CD4-positive, alpha-beta T cell treated with Interleukin-6 at 100 ng/mL for 8 hours (primary cell): ENCODE measurements at places on chromosomes 11 and 22.

- DNase-seq: no peak
These were observed 8.4 kb upstream of the LMO2 start for GRCh38 chr11:33900159-33900840.

- DNase-seq: peak; percentile 37
These were observed 16.4 kb upstream of the MRGPRX2 start for GRCh38 chr11:19076744-19077589.

DNA sequence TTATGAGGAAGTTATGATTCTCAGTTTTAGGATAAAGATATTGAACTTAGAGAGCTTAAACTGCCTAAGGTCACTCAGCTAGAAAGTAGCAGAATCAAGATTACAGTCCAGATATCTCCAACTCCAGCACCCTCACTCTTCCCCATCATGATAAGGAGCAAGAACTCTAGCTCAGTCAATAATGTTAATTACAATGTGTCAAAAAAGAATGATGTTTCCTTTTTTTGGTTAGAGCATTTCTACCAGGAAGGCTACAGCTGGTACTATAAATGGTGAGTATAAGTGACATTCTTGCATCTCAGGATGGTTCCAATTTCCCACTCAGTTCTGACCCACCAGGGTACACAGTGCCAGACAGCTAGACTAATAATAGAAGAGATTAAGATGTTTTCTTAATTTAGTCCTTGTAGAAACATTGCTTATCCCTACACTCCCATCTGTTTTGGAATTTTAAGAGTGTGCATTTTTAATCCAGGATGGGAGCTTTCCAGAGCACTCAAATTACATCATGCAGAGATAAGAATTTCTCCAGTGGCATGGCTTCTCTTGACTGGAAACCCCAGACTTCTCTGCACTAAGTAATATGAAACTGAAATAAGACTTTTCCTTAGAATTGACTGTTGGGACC, 21.6 kb upstream of the BBOX1 start:
- DNase-seq: no peak

DNA sequence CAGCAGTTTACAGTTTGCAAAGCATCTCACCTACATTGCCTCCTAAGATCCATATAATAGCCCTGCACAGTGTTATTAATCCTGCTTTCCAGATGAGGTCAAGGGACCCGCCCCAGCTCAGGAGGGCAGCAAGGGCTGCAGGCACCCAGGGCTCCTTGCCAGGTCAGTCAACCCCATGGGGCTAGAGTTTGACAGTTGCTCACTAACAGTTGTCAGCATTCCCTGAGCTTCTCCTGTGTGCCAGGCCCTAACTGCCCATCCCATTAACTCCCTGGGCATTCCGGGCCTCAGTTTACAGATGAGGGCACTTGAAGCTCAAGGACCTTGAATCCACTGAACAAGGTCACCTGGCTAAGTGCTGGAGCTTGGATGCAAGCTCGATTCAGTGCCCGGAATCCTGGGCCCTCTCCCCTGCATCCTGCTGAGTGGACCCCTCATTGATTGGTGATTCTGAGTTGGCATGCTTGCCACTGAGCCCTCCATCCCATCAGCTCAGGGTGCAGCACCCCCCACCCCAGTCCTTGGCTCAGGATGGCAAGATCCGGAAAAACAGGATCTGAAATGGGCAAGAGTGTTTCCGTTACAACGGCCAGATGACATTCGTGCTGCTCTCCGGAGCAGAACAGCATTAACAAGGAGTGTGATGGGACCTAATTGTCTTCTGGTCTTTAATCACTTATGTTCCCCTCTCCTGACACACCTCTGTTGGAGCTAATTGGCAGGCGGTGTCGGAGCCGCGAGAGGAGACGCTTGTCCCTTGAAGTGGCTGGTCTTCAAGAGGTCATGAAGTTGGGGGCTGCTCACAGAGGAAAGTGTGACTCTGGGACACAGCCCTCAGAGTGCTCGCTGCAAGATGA, 87.4 kb upstream of the SHISAL1 start:
- no peak for DNase-seq

DNA sequence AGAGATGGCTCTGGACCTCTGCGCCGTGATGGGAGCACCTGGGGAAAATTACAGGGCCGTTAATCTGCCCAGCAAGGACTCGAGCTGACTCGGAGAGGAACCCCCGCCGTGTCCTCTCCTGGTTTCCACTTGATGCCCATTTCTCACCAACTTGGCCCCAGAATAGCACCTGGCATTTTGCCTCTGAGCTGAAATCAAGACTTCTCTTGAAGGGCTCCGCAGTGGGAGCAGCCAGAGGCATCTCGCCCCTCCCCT, 19.0 kb upstream of the CABP7 start:
- DNase-seq: no peak

DNA sequence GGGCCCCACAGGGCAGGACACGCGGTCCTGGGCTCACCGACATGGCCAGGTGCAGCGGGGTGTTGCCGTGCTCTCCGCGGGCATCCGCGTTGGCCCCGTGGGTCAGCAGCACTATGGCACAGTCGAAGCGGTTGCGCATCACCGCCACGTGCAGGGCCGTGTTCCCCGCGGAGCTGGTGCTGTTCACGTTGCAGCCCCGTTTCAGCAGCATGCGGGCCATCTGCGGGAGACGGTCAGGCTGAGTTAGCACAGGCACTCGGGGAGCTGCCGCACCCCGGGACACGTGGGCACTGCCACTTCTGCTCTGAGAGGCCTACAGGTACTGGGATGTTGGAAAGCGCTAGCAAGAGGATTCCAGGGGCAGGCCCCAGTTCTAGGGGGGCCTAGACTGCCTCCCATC, 22.3 kb upstream of the BAIAP2L2 start:
- DNase-seq: no peak
